ENCODE measurements at places on chromosomes 12 and 14.

DNA sequence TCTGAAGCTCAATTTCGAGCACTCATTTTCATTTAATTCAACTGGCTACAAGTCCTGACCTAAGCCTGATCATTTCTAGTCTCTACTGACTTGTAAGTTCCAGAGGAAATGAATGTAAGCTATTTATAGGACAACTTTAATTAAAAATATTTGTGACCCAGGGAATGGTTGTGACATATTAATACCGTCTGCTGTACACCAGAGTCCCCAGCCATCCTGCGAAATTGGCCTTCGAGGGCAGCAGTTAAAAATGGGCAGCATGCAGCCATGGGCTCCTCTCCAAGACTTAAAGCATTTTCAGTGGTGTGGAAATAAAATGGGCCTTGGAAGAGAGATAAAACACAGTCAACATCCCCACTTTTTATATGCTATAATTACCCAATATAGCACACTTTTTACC, 30.7 kb upstream of the OVCH1 start:
- DNase-seq = no peak

- DNase-seq = no peak
Measured at GRCh38 chr14:105519946-105520698, 6.3 kb upstream of the TMEM121 start.

- no peak for DNase-seq
Measured at GRCh38 chr14:59435101-59435500, 30.1 kb downstream of the GPR135 start.

GRCh38 chr14:102403028-102403427, 40.3 kb downstream of the TECPR2 start:
- no peak for DNase-seq

- no peak for DNase-seq
Measured at GRCh38 chr14:63483315-63483714, 59.9 kb downstream of the PPP2R5E start.

DNA sequence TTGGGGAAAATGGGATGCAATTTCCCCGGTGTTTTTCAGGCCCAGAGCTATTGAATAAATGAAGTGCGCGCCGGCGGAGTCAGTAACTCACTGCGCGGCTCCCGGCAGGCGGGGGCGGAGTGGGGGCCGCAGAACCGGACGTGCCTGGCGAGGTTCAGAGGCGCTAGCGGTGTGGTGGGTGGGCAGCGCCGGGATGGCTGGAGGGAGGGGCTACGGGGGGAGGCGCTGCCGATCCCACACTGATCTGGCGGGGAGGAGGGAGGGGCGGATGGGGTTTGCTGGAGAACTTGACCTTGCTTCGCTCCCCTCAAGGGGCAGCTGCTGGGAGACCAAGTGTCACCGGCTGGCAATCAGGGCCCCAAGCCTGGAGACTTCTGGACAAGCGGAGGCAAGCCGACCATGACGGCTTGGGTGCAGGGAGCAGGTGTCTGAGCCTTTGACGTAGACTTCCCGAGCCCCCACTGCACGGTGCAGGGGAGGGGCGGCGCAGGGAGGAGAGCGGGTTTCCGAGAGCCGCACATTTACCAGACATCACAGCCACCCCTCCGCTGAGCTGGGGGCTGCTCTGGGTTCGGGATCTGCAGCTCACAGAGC, 174.1 kb upstream of the RTL1 start:
- no peak for DNase-seq

GRCh38 chr14:52277552-52277951, 10.1 kb downstream of the PTGDR start:
- no peak for DNase-seq

- no peak for DNase-seq
Measured at GRCh38 chr12:128276471-128276870, 9.5 kb downstream of the TMEM132C start.

- DNase-seq = peak; percentile 80
Measured at GRCh38 chr12:16198884-16199283, 78.6 kb downstream of the SLC15A5 start.

DNA sequence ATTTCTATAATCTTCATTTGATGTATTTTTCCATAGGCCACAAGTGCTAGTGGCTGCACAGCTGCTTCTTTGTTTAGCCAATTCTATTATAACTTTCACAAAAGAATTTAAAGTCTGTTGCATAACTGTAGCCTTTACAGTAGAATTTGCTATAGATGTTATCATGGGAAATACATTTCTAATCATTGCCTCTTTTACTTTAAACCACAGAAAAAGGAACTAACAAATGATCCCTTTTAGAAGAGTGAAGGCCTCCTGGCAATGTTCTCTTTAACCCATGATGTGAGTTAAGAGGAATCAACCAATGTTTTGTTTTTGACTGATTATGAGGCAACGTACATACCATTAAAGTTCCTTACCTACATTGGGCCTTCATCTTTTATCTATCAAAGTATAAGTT, 68.8 kb downstream of the RPL10L start:
- no peak for DNase-seq

DNA sequence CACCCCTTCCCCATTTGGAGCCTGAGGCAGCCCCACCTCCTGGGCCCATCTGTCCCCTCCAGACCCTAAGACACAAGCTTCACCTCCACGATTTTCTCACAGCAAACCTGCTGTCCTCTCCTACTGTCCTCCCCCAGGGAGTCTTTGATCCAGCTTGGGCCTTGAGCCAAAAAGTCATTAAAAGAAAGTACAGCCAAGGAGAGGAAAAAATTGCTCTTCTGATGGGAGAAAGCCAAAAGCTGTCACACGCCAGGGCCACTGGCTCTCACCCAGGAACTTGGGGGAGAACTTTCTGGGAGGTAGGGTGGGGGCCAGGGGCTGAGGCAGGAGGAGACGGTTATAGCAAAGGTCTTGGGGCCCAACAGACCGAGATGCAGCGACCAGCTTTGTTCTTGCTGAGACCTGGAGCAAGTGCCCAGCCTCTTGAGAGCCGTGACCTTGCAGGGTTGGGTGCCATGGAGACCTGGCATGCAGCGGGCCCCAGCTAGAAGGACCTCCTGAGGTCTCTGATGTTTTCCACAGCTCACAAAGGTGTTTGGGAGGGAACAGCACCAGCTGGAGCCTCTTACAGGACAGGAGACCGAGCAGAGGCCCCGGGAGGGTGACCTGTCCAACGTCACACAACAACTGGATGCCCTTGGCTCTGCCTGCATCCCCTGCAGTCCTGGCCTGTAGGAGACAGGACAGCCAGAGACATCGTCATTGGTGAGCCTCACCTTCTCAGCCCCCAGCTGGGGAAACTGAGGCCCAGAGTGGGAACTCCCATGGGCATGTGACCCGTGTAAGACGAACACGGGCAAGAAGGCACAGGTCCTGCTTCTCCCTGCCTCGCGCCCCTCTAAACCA, 124.5 kb downstream of the CALM1 start:
- no peak for DNase-seq

DNA sequence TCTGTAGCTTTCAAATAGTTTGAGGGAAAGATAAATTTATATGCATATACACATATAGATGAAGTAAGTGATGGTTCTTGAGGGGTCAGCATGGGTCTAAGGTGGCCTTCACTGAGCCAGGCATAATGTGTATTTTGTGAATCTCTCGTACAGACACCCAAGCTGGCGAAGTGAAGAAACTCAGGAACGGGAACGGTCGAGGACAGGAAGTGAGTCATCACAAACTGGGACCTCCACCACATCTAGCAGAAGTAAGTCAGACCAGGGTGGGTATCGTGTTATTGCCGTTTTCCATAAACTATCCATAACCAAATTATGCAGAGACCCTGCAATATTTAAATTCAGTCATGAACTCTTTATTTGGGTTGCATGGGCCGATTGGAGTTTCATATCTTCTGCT, 15.4 kb upstream of the TNS2 start:
- no peak for DNase-seq

DNA sequence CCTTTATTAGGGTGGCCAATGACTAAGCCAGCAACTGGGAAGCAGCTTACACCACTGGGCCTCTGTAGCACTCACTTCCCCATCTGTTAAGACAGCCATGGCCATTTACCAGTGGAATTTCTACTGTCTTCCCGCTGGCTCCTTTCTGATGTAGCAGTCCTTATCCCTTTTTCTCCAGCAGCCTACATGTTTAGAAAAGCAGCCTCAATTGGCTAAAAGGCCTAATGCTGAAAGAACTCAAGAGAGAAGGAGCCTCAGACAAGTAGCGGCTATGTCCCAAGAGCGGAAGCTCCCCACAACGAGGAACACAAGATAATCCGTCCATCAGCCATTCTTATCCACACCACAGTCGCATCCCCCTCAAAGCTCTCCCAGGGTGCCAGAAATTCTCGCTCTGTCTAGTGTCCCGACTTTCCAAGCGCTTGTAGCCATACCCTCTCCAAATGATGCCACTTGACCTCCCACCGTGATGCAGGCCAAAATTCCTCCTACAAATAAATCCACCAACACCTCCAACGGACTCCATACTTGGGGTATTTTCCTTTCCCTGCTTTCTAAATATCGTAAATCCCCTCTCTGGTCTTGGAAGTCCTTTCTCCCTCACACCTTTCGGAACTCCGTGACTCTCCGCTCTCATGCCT, 624 bp downstream of the M6PR start:
- DNase-seq = peak; percentile 75

DNA sequence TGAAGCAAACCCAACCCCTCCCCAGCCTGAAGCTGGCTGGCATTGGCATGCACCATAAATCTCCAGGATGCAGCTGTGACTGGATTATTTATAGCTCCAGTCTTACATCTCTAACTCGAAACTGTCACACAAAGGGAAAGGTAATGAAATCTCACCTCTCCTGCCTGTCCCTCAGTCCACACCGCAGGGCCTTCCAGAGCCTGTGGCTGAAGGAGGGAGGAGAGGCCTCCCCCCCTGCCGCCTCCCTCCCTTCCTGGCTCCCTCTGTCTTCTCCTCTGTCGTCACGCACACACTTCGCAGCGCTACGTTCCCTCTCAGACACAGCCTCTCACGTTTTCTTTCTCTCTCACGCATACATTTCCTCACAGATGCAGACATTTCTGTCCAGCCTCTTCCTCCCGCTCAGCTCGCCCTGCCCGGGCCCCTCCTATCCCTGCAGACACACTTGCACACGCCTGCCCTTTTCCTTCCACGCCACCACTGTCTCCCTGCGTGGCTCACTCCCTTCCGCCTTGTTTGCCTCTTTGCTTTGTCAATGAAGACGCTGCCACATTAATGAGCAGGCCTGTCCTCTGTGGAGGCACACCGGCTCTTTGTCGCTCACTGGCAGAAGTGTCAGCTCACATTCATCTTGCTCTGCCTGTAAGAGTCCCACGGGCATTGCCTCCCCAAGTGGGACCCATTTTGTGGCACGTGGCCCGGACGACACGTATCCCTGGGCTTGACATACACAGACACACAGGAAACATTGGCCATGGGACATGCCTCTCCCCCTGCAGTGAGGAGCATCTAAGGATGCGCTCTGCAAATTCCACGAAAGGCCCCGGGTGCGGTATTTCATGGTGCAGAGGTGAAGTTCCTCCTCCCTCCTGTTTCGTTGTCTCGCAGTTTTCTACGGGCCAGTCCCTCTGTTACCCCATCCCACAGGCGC, 27.9 kb downstream of the IRF2BPL start:
- peak; percentile 97 for DNase-seq

- DNase-seq = no peak
Measured at GRCh38 chr12:30243426-30243825, 452.2 kb downstream of the IPO8 start.

GRCh38 chr12:8780389-8780788, 42.0 kb upstream of the A2ML1 start:
- peak; percentile 32 for DNase-seq

- no peak for DNase-seq
Measured at GRCh38 chr12:121188227-121188626, 21.7 kb upstream of the P2RX4 start.

DNA sequence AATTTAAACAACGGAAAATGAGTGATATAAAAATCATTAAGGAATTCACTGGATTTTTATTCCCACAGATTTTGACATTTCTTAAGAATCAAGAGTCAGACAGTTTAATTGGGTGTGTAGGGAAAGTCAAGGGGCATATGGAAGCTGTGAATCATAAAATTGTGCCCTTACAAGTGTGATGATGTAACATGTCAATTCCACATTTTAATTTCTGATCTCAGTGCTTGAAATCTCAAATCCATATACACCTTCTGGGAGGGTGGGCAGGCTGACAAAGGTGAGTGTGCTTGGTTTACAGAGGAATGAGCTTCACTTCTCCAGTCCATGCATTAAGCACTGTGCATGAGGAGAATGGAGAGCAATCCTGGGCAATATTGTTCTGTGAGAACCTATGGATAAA, 1.0 kb upstream of the KRT6A start:
- no peak for DNase-seq

- no peak for DNase-seq
Measured at GRCh38 chr14:81172881-81173280, 47.9 kb downstream of the GTF2A1 start.

DNA sequence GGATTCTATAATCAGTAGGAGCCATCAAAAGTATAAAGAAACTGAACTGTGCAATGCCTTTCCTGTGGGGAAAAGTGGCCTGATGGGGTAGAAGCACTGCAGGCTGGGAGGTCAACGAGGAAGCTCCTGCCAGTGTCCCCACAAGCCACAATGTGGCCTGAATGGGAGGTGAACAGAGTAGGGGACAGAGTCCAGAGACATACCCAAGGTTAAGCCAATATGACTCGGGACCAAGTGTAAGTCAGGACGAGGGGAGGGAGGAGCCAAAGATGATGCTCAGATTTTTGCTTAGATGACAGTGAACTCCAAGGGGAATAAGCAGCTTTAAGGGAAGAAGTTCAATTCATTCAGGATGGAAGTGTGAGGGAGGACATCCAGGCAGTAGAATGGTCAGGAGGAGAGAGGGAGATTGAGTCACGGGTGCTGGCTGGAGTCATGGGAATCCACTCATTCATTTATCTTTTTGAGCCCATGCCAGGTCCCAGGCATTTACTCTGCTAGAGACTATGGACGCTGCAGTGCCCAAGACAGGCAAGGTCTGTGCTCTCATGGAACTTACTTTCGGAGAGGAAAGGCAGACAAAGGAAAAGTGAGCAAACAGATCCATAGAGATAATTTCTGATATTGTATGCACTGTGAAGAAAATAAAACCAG, 29.1 kb downstream of the DPF3 start:
- no peak for DNase-seq

DNA sequence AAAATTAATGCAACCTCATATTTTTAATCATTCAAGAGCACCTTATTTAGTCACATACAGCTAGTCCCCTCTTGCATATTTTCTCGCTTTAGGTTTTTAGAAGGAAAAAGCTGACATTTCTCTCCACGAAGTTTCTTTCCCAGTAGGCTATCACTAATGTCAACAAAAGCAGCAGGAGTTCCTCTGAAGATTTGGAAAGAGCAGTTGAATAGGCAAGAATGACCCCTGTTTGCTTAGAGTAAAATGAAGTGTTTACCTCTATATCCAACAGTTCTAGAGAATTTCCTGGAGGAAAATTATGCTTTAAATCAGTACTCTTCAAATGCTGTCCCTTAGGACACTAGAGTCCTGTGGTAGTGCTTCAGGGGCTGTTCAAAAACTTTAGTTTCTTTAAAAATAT, 188.1 kb upstream of the PRKD1 start:
- no peak for DNase-seq

- DNase-seq = no peak
Measured at GRCh38 chr12:64187370-64187769, 34.7 kb downstream of the KICS2 start.

GRCh38 chr12:64147875-64148274, 74.2 kb downstream of the KICS2 start:
- DNase-seq = no peak
